Stimulated activated CD4-positive, alpha-beta T cell treated with anti-CD3 and anti-CD28 coated beads, Interleukin-4, amount 100 ng/mL, for 4 hours (primary cell): ENCODE measurements at places on chromosomes 2 and 18.

GRCh38 chr18:3345452-3345851 is 83.5 kb downstream of the MYL12B start:
- DNase-seq, result no peak

DNA sequence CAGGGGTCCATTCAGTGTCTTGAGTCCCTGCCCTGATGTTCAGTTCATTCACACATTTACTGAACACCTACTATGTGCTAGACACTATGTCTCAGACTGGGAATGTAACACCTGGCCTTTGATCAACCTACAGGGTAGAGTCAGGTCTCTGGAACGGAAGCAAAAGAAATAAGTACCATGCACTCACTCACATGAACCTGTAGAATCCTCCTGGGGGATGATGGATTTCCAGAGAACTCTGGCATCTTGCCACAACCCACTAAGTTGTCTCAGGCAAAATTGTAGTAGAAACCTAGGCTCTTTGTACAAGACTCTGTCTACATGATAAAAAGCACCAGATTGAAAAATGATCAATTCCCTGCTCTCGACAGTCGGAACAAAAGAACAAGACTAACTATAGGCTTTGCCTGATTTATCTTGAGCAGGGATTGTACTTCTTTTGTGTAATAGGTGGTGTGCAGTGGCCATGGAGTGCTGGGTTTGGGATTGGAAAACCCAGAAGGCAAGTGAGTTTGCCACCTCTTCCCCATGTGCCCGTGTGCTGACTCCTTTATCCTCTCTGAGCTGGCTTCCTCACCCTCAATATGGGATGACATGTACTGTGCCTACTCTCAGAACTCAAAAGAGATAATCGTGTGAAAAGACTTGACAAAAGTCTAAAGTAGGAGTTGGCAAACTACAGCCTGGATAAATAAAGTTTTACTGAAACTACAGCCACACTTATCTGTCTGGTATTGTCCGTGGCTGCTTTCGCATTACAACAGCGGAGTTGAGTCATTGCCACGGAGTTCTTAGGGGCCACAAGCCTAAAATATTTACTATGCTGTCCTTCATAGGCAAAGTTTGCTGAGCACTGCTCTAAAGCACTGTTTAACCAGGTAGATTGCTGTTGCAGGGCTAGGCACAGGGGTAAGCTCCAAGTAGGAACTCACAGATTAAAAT is 4.4 kb downstream of the CAPN14 start:
- no peak for DNase-seq

DNA sequence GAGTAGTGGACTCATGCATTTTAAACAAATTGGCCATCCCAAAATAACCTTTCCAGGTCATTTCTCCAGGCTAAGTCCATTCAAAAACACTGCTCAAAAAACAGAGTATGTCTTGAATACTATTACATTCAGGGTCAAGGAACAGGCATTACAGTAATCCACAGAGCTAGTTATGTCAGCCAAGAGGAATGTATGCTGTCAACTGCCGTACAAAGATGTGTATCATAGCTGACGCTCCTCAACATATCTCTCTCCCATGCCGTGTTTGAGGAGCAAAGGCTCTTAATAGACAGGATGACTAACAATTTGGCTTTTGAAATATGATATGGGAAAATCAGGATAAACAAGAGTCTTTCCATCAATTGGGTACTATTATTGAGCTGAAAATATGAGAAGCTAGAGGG is 68.8 kb upstream of the KCTD1 start:
- DNase-seq, result no peak

DNA sequence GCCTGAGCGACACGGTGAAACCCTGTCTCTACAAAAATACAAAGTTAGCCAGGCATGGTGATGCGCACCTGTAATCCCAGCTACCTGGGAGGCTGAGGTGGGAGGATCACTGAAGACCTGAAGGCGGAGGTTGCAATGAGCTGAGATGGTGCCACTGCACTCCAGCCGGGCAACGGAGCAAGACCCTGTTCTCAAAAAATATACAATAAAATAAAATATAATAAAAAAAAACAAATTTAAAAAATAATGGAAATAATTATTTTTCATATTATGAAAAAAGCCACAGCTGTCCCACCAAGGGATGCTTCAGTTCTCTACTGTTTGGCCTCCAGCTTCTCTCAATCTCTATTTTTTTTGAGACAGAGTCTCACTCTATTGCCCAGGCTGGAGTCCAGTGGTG is 10.4 kb downstream of the SLC19A3 start:
- no peak for DNase-seq

DNA sequence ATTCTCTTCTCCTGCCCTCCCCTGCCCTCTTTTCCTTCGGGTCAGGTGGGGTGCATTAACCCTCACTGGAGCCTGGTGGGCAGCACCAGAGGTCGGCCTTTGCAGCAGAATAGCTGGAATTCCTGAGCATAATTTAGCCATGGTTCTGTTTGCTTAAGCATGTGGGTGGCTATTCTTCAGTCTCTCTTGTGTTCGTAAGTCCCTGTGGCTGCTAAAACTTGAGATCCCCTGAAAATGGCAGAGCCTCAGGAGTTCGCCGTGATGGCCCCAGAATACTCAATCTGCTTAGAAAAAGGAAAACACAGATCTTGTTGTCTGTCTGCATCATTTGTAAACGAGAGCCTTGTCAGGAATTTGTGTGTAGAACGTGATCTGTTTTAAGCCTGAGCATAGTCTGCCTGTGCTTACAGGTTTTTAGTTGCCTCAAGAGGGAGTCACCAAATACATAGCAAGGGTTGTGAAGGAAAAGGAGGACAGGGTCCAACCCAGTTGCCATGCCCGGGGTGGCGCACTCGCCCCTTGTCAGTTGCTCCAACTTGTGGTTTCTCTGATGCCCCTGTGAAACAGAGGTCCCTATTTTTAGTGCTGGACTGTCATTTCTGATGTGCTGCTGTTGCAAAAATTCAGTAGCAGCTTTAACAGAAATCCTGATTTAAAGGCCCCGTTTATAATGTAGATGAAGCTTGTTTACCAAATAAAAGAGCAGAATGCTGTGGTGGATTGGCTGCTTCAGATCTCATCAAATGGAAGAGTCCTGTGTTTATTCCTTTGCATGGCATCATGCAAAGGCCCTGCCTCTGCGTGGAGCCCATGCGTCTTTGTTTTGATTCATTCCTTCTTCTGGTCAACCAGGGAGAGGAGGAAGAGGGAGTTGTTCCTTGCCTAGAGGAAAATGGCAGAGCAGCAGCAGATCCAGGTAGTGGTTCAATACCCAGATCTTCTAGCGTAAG is 74.8 kb downstream of the WDSUB1 start:
- DNase-seq, result no peak

- no peak for DNase-seq
Observed at GRCh38 chr2:99878581-99879350, 263.6 kb downstream of the AFF3 start.
